ENCODE measurements at places on chromosomes 5 and 9.
A peak's percentile ranks its signal among the peaks of the same experiment; 100 is the strongest.

- no peak for DNase-seq
Measured at GRCh38 chr5:108046955-108047670, 334.8 kb downstream of the FBXL17 start.

DNA sequence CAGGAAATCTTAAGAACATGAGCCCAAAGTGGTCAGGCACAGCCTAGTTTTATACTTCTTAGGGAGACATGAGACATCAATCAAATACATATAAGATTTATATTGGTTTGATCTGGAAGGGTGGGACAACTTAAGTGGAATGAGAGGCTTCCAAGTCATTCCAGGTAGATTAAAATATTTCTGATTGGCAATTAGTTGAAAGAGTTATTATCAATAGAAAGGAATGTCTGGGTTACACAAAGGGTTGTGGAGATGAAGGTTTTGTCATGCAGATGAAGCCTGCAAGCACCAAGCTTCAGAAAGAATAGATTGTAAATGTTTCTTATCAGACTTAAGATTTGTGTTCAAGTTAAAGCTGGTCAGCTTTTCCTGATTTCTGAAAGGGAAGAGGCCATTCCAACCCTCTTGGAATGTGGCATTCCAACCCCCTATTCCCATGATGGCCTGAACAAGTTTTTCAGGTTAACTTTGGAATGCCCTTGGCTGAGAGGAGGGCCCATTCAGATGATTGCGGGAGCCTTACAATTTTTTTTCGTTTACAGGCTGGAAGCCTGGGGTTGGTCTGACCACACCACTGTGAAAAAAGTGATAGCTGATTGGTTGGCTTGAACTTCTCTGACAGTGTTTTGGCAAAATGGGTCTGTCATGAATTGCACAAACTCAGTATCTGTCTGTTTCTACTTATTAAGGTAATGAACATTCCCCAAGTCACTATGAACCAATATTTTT is 245.6 kb upstream of the RAI14 start:
- DNase-seq = no peak

DNA sequence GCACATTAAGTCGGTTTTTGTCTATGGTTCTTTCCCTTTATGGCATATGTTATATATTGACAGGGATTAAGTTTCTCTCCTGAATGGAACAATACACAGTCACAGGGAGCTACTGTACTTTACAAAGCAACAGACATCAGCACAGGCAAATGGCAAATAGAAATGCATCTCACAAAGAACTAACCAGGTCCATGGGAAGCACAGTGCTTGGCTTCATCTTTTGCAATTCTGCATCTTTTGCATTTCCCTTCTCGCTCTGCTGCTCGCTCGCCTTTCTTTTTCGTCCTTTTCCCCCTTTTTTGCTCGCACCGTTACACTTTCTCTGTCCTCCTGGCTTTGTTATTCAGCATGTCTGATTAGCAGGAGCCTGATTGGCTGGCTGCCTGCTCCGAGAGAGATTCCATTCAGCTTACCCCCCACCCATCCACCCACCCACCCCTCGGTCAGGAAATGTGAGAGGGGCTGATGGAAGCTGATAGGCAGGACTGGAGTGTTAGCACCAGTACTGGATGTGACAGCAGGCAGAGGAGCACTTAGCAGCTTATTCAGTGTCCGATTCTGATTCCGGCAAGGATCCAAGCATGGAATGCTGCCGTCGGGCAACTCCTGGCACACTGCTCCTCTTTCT is at the start of gene ADAMTSL1:
ADAMTSL1 (plus strand) TSS at position 502 of the 628 bp plus-strand sequence; CDS start at position 582, 80 bp downstream.
- no peak for DNase-seq

- no peak for DNase-seq
Measured at GRCh38 chr9:107784235-107784958, 294.8 kb upstream of the KLF4 start.

- no peak for DNase-seq
Measured at GRCh38 chr5:171744264-171744663, 41.4 kb upstream of the SMIM23 start.

DNA sequence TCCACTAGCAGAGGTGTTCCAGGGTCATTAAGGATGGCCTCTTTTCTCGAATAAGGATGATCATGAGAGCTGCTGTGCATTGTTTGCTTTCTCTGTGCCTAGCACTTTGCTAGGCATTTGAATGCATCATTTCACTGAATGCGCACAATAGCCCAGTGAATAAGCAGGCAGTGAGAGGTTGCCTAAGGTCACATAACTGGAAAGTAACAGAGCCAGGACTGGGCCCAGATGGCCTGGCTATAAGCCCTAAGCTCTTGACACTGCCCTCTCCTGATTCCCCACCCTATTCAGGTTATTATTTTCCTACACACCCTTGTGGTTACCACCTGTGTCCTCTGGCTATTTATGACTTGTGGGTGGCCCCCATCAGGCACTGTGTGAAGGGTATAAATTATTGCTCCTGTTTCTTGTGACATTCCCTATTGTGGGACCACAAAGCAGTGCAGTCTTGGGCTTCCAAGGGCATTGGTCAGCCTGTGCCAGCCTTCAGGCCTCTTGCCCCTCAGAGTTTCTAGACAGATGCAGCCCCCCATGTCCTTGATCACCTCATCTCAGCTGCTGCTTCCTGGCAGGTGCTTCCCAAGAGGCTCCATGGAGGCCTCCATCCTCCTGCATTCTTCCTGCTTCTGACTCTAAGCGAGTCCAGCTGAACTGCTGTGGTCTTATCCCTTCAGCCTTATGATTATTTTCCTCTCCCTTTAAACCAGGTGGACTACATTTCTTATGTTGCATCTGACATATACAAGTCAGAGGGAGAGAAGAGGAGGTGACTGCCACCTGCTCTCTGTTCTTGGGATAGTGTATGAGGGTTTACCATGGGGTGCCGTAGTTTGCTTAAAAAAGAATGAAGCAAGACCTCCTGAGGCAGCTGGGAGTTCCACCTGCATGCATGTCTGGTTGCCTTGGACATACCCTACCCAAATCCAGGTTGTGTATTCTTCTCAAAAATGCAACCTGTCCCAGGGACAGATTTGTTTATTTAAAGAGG is 47.6 kb downstream of the ANGPTL2 start:
- no peak for DNase-seq

- no peak for DNase-seq
Measured at GRCh38 chr5:146118322-146118721, 12.9 kb upstream of the PLAC8L1 start.

- DNase-seq = no peak
Measured at GRCh38 chr5:170220191-170220590, 12.6 kb upstream of the C5orf58 start.

GRCh38 chr5:171714851-171715250 is 70.8 kb upstream of the SMIM23 start:
- DNase-seq = no peak

- DNase-seq = no peak
Measured at GRCh38 chr9:101579711-101580545, 14.8 kb downstream of the PPP3R2 start.

GRCh38 chr9:129081388-129081904 is 535 bp downstream of the DOLPP1 start:
- no peak for DNase-seq

GRCh38 chr9:110648696-110649095 is 19.9 kb upstream of the MUSK start:
- no peak for DNase-seq

DNA sequence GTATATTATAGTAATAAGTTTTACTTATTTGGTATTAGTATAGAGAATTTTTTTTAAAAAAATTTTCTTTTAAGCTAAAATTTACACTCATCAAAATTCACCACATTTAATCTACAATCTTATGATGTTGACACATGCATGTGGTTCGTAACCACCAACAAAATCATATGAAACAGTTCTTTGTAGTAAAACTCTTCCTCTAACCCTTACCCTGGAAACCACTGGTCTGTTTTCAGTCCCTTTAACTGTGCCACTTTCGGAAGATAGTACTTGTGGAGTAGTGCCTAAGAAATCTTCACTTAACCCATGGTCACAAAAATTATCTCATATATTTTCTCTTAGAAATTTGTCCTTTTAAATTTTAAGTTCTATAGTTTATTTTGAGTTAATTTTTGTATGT is 1498.8 kb downstream of the MAT2B start:
- DNase-seq = no peak

GRCh38 chr9:89313842-89314241 is 2.8 kb downstream of the CKS2 start:
- no peak for DNase-seq

- DNase-seq = no peak
Measured at GRCh38 chr5:96148376-96148775, 186.7 kb upstream of the ELL2 start.

DNA sequence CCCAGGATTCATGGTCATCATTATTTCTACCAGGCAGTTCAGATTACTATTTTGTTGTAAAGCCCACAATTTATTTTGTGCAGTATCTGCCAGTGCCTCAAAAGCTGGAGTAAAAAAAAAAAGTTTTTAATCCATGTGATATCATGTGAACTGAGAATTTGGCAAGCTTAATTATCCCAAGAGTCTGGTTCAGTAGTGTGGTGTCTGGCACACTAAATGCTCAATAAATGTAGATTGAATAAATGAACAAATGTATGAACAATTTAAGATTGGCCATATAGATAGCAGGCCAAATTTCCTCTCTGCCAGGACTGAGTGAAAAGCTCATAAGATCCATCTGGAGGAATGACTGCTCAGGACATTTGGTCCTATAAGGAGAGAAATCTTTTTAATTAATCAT is 533.0 kb downstream of the TLE1 start:
- DNase-seq = no peak

DNA sequence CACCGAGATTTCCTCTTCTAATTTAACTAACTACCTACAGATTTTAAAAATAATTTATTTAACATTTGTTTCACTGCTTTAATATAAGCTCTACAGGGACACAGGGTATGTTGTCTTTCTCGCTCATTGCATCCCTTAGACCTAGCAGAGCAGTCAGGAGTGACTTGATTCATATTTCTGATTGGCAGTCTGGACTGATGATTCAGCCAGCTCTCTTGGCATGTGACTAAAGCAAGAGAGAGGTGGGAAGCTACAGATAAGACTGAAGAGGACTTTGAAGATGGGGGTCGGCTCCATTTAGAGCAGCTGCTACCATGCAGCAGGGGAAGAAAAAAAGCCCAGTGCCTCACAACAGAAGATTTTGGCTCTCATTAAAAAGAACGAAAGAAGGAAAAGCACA is 173.4 kb upstream of the STK32A start:
- DNase-seq = no peak

- no peak for DNase-seq
Measured at GRCh38 chr9:112540800-112541199, 54.2 kb downstream of the KIAA1958 start.

GRCh38 chr5:40171971-40172370 is 507.7 kb upstream of the PTGER4 start:
- DNase-seq = no peak

DNA sequence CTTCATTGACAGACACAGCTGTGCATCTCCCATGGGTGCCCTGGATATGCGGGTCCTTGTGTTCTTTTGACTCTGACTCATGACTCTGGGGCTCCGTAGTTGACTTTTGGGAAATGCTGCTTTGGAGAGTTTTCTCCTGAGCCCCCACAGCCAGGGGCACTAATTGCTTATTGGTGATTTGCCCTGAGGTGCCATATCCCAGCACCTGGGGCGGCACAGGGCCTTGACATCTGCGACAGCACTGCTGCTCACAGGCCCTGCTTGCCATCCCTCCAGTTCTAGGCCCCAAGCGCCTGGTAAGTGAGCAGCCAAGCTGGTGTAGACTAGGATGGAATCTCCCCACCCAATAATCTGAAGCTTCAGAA is 75.1 kb downstream of the AMBP start:
- no peak for DNase-seq

DNA sequence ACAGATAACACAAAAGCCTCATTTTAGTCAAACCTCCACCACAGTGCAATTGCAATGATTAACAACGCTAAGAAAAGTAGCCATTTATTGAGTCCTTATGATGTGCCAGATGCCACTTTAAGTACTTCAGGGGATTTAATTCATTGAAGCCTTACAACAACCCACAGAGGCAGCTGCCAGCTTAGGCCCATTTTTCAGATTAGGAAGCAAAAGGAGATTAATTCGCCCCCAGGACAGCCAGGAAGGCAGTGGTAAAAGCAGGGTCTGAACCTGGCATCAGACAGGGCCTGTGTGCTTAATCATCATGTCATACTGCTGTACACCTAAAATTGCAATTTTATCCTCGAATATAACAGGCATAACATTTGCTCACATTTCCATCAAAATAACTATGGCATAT is 23.9 kb downstream of the MED27 start:
- no peak for DNase-seq

- DNase-seq = no peak
Measured at GRCh38 chr9:81879501-81879916, 48.7 kb upstream of the SPATA31D4 start.

DNA sequence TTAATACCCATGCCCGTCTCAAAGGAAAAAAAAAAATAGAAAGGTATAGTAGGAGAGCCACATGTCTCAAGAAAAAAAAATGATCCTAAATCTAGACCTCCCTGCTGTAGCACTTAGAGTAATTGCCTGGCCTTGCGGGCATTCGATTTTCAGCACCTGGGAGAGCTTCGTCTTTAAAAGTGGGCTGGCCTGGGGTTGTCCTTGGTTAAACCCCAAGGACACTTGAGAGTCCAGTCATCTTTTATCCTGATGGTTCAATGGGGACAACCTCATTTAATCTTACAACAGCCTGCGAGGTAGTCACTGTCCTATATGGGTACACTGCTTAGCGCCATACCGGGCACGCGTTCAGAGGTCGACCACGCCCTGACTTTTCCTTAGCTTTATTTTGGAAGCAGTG is 60.1 kb downstream of the MAT2B start:
- DNase-seq = no peak

DNA sequence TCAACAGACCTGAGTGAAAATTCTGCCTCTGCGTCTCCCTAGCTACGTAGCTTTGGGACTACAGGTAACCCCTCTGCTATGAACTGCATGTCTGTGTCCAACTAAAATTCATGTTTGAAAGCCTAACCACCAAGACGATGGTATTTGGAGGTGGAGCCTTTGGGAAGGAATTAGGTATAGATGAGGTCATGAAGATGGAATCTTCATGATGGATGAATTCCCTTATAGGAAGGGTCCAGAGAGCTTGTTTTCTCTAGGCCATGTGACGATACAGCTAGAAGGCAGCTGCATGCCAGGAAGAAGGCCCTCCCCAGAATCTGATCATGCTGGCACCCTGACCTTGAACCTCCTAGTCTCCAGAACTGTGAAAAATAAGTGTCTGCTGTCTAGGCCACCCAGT is 296.4 kb downstream of the SLIT3 start:
- no peak for DNase-seq

- peak; percentile 48 for DNase-seq
Measured at GRCh38 chr9:35114113-35114839, 1.4 kb downstream of the ATOSB start.

- DNase-seq = no peak
Measured at GRCh38 chr5:98651715-98652114, 121.7 kb upstream of the RGMB start.

GRCh38 chr5:147156012-147156411 is 78.8 kb upstream of the STK32A start:
- DNase-seq = no peak

DNA sequence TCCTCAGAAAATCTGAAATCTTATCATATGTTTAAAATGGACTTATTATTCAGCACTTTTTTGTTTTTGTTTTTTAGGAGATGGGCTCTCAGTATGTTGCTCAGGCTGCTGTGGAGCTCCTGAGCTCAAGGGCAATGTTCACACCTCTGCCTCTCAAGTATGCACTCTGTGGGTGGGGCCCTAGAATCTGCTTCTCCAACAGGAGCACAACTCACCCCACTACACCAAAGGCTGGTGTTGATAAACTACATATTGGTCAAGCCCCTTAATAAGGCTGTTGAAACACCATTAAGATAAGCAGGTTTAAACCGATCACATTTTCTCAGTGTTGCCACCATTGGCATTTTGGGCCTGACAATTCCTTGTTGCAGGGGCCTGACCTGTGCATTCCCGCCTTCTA is 131.6 kb downstream of the FANCC start:
- no peak for DNase-seq

GRCh38 chr9:133640580-133641395 is 4.6 kb downstream of the DBH start:
- DNase-seq = no peak
